CD4-positive, alpha-beta T cell (primary cell): ENCODE measurements at places on chromosomes 12 and 14.

DNA sequence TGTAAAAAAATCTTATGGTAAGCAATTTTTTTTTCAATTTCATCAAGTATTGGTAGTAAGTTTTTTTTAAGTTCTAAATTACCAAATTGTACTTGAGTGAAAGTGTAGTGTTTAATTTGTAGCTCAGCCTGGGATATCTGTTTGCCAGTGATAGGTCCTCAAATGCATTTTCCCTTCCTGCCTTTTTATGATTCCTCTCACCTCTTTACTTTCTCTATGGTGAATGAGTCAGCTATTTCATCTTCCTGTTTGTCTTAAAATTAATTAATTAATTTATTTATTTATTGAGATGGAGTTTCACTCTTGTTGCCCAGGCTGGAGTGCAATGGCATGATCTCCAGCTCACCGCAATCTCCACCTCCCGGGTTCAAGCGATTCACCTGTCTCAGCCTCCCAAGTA lies 10.6 kb downstream of the SRP54 start:
- no peak for DNase-seq

DNA sequence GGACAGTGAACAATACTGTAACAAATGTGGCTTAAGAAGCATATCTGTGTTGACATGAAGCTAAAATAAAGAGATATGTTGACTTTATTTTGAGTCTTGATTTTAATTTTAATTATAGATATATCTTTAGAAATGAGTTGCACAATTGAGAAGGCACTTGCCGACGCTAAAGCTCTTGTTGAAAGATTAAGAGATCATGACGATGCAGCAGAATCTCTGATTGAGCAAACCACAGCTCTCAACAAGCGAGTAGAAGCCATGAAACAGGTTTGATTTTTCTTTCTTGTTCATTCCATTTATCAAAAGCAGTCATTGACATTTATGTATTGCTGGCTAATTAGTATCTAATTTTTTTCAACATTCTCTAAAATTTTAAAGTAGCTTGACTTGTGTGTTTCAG lies 15.8 kb downstream of the FGFR1OP2 start:
- no peak for DNase-seq

GRCh38 chr12:79275631-79276030 lies 411.1 kb downstream of the SYT1 start:
- DNase-seq: no peak

DNA sequence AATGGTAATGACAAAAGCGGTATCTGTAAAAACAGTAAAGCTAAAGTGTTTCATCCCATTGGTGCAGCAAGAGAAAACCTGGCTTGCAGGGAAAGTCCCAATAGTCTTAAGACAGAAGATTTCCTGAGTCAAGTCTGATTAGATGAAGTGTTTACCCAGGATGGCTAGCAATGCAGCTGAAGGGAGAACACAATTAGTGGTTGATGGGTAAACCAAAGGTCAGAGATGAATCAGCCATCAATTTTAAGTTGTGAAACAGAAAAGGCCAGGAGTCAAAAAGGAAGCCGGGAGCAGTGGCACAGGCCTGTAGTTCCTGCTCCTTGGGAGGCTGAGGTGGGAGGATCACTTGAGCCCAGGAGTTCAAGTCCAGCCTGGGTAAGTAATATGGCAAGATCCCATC lies 52.6 kb downstream of the SEC23A start:
- DNase-seq: no peak

- no peak for DNase-seq
Observed at GRCh38 chr12:115762936-115763335, 514.6 kb downstream of the MED13L start.

- DNase-seq: no peak
Observed at GRCh38 chr12:34526946-34527345, 504.6 kb downstream of the ALG10 start.

DNA sequence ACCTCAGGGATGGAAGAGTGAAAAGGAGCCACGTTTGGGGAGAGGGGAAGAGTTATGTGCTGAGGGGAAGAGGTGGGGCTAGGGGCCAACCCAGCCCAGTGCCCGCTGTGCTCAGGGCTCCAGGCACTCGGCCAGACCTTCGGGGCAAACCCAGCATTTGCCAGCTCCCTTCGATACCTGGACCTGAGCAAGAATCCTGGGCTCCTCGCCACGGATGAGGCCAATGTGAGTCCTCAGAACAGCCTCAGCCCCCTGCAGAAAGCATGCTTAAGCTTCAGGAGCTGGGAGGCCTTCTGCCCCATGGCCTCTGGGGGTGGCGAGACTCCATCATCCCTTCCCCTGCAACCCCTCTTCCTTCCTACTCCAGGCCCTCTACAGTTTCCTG lies 5.0 kb downstream of the CARMIL3 start:
- no peak for DNase-seq

DNA sequence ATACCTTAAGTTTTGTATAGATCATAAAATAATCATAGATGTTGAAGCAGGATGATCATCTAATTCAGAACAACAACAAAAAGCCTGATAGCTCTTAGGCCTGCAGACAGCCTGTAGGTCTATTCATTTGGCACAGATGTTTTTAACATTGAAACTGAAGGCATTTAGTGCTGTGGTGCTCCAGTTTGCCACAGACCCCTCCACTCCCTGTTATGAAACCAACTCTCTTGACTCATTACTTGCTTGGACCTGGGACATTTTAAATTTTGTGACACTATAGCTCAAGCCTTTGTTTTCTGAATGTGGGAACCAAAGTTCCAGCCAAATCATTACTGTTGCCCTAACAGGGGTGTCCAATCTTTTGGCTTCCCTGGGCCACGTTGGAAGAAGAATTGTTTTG lies 9.1 kb downstream of the PRKCH start:
- DNase-seq: no peak

DNA sequence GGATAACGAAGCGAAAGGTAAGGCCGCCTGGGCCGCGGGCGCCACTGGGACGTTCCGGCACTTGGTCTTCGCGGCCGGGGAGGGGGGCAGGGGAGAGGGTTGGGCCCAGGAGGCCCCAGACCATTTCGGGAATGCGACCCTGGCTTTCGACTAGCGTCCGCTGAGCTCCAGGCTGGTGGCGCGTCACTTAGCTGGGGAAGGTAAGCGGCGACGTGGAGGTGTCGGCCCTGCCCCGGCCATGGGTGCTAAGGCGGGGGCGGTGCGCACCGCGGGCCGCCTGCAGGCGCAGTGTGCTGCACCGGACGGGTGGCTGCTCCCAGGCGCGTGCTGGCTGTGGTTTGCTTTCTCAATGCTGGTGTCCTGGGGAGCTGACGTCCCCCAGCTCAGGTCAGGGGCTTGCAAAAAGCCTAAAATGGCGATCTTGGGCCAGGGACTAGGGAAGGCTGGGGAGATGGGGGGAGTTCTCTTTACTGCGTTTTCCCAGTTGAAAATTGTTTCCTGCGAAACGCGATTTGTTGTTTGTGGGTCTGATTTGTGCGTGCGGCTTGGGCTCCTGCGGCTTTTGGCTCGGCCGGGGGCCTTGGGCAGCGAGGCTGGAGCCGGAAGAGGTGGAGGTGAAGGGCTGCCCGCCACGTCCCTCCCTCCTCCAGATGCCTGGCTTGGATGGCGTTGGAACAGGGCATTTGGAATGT lies 1.2 kb downstream of the HOXC10 start:
- DNase-seq: no peak

GRCh38 chr14:89284333-89285058 lies 132.5 kb downstream of the FOXN3 start:
- DNase-seq: no peak

GRCh38 chr14:51950007-51950406 lies 39.3 kb upstream of the RTRAF start:
- DNase-seq: no peak

- no peak for DNase-seq
Observed at GRCh38 chr12:13534645-13535398, 338.3 kb downstream of the EMP1 start.

- no peak for DNase-seq
Observed at GRCh38 chr12:5631497-5631896, 199.6 kb downstream of the NTF3 start.

GRCh38 chr12:67727702-67728666 lies 79.4 kb downstream of the DYRK2 start:
- no peak for DNase-seq

GRCh38 chr12:77685112-77685511 lies 145.6 kb upstream of the NAV3 start:
- no peak for DNase-seq

DNA sequence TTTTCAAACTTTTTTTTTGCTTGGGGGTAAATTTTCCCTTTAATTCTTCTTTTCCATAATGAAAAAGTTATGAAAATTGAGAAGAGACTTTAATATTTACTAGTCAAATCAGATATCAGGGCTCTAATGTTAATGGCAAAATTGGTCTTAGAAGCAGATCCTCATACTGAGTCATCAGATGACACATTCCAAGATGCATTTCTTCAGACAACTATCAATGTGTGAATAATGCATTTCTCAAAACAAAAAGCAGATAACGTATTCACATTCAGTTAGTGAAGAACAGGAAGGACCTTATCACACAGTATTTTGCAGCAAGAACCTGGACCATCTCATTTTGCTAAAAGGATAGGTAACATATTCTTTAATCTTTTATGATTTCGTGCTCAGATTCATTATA lies 130.7 kb downstream of the GPHN start:
- no peak for DNase-seq

- no peak for DNase-seq
Observed at GRCh38 chr14:42222924-42223471, 616.3 kb downstream of the LRFN5 start.

- no peak for DNase-seq
Observed at GRCh38 chr14:24422261-24422660, 7.2 kb downstream of the CBLN3 start.

DNA sequence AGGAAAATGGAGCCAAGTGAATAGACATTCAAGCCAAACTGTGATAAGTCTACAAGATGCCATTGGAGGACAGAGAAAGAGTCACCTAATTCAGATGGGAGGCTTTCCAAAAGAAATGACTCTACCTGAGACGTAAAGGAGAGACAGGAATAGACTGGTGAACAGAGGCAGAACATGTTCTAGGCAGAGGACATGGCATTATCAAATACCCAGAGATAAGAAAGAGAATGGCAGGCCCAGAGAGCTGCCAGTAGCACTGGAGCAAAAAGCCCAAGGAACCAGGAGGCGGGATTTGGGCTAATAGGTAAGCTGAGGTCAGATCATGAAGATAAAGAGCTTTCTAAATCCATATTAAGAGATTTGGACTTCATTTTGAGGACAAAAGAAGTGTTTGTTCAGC lies 207.1 kb downstream of the AKAP6 start:
- DNase-seq: no peak

DNA sequence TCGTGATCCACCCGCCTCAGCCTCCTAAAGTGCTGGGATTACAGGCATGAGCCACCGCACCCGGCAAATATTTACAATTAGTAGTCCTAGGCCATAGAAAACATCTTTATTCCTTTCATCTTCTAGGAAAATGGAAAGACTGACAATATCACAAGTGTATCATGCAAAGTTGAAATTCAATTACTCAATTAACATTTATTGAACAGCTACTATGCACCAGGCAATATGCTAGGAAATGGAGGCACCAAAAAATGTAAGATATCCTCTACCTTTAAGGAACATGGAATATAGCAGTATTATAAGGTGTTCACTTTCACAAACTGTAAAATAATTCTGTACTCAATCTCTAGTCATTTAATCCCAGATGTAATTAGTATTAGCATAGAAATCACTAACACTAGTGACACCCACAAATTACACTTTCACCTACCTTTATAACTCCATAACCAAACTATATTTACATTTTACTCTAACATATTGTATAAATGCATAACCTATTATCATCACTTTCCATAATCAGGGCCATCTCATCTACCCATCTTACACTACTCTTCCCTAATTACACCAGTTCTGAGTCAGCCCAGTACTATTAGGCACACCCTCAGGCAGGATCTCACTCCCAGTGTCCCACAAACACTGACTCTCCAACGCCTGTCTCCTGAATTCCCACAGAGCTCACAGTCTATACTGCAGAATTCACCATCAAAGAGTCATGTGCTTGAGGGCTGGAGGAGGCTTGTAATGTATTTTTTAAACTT lies 10.4 kb downstream of the CORO1C start:
- DNase-seq: no peak

- DNase-seq: no peak
Observed at GRCh38 chr12:56213878-56214277, 7.8 kb downstream of the RNF41 start.

- DNase-seq: no peak
Observed at GRCh38 chr12:21773263-21773741, 1.2 kb downstream of the KCNJ8 start.

DNA sequence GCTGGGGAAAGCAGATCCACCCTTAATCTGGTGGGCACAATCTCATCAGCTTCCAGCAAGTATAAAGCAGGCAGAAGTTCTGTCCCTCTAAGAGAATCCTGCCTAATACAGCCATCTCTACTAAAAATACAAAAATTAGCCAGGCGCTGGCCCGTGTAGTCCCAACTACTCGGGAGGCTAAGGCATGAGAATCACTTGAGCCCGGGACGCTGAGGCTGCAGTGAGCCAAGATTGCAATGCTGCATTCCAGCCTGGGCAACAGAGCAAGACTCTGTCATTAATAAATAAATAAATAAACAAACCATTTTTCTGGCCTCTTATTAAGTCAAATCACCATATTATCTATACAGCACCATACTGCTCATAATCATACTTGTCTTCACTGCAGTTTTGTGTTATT lies 111.2 kb downstream of the MED13L start:
- DNase-seq: no peak

- no peak for DNase-seq
Observed at GRCh38 chr14:92726135-92726932, 22.1 kb downstream of the LGMN start.

DNA sequence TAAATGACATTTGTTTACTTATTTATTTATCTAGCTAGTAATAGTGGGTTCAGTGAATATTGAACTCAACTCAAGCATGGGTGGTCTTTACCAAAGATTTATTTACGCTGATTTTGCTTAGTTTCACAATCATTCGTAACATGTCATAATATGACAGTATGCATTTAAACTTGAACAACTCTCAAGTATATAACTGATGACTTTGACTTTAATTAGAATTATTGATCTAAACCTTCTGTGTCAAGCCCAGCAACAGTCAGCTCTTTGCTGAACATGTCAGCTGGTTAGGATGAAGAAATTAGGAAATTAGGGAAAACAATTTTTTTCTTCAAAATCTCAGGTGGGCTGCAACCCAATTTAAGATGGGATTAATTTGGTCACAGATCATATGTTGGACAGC lies 210.5 kb upstream of the G2E3 start:
- no peak for DNase-seq

GRCh38 chr14:51342226-51342625 lies 102.2 kb downstream of the TMX1 start:
- no peak for DNase-seq

GRCh38 chr14:81946375-81946774 lies 412.7 kb upstream of the SEL1L start:
- no peak for DNase-seq

GRCh38 chr12:18158774-18159557 lies 69.0 kb upstream of the RERGL start:
- no peak for DNase-seq

- DNase-seq: no peak
Observed at GRCh38 chr12:81081726-81082125, 3.8 kb downstream of the ACSS3 start.

DNA sequence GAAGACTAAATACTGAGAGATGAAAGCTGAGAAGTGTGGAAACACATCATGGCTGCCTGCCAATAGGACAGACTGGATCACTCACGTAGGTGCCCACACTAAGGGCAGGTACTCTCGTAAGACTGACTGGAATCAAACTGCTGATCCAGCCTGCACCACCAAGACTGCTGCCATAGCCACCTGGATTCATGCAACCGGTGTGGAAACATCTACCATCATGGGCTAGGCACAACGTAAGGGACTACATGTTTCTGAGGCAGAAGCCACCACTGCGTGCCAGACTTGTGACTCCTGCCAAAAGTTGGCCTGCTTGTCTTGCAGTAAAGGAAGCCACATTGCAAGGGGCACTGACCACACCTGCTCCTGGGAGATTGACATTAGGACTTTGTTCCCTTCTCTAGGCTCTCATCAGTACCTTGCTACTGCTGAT lies 3.8 kb downstream of the POMT2 start:
- no peak for DNase-seq
